Type B pancreatic cell (in vitro differentiated cells): ENCODE measurements at places on chromosomes 2 and 18. TPM values are rescaled to one million over a fixed set of nuclear protein-coding genes. Genes with fewer than 3 reads are reported as not detected.

DNA sequence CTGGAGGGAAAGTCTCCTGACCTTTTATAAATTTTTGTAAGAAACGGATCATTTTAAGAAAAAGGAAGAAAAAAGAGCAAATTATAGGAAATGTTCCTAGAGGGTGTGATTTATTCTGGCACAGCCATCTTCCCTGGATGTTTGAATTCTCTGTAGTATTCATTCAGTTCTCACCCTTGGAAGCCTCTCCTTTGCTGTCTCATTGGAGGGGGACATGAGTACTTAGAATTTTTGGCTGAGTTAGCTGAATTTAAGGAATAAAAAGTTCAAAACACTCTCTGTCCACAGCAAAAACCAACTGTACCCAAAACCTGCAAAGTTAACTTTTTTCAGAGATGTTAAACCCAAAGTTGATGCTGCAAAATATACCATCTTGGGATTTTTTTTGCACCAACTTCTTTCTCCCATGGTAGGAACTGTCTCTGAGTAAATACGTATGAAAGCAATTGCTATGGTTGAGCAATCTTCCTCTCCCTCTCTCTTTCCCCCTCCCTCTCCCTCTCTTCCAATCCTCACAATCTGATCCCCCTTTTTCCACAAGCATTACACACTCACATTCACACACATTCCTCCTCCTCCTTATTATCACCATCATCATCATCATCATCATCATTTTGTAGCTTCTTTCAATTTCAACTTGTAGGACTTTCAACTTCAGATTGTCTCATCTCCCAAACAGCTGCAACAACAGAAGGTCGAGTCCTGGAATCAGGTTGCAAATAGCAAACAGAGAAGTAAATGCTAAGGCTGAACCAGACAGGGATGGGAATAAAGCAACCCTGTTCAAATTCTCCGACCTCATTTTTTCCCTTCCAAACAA is 183.7 kb downstream of the GFPT1 start:
- H3K36me3 ChIP-seq = peaks cover 31% of the 10 kb centered on the region
- H3K27ac ChIP-seq = no peak overlapping the region
- H3K4me3 ChIP-seq = no peak overlapping the region

DNA sequence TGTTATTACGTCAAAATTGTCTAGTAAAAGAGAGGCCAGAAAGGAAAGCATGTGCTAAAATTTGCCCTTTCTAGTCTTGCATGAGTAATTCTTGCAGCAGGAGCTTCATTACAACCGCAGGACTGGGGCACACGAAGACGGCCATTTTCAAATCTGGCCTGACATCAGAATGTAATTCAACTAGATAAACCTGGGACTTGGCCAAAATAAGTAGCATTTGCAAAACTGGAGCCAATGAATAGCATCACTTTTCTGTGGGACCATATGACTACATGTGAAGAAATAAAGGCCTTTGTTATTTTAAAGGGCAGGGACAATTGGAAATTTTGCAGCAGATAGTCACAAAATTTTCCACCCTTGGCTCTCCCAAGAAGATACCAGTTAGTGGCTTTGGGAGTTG is 3.0 kb upstream of the FZD7 start:
- peaks cover 12% of the 10 kb centered on the region for H3K4me1 ChIP-seq
- H3K27ac ChIP-seq = peak overlapping the region; percentile 95
- H3K27me3 ChIP-seq = peaks cover 14% of the 10 kb centered on the region
- H3K4me3 ChIP-seq = peak overlapping the region; percentile 95
- no peaks in the 10 kb centered on the region for H3K36me3 ChIP-seq

GRCh38 chr2:73244580-73244979 is 10.5 kb downstream of the CCT7 start:
- H3K27me3 ChIP-seq = no peaks in the 10 kb centered on the region
- no peak overlapping the region for H3K4me3 ChIP-seq
- H3K36me3 ChIP-seq = peaks cover 22% of the 10 kb centered on the region
- DNase-seq = no peak
- H3K4me1 ChIP-seq = no peaks in the 10 kb centered on the region

DNA sequence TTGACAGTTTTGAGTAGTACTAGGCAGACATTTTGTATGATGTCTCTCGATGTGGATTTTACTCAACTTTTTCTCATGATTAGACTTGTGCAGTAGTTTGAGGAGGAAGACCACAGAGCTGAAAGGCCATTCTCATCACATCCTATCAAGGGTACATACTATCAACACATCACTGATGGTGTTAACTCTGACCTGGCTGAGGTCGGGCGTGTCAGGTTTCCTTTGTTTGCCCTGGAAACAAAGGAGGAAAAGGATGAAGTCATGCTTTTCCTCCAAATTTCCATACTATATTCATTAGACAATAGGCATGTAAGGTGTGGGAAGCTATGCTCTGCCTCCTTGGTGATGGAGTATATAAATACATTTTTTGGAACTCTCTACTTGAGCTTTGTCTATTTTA is 211.1 kb downstream of the DSEL start:
- no peak for DNase-seq
- no peaks in the 10 kb centered on the region for H3K4me1 ChIP-seq
- H3K36me3 ChIP-seq = no peaks in the 10 kb centered on the region
- H3K4me3 ChIP-seq = no peak overlapping the region
- H3K27me3 ChIP-seq = no peaks in the 10 kb centered on the region

- H3K4me1 ChIP-seq = peaks cover 5% of the 10 kb centered on the region
- DNase-seq = no peak
- no peak overlapping the region for H3K4me3 ChIP-seq
- H3K36me3 ChIP-seq = no peaks in the 10 kb centered on the region
- peaks cover 5% of the 10 kb centered on the region for H3K27me3 ChIP-seq
- no peak overlapping the region for H3K27ac ChIP-seq
Measured at GRCh38 chr18:33817096-33817495, 239.1 kb downstream of the ASXL3 start.

DNA sequence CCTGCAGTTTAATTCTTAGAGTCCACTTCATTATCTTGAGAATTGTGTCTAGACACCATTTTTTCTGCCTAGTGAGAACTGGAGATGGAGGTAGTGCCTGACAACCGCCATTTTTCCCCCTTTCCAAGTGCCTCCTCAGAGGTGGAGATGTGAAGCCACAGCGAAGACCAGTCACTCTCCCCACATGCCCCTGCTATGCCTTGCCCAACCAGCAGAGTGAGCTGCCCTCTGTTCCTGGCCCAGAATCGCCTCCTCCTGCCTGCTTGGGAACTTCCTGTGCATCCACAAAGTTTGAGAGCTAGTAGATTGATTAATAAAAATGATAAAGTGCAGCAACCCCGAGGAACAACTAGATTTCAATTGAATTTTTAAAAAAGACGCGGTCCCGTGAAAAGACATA is 123.3 kb downstream of the CLIP4 start:
- peaks cover 20% of the 10 kb centered on the region for H3K27me3 ChIP-seq
- no peak overlapping the region for H3K4me3 ChIP-seq
- H3K4me1 ChIP-seq = peaks cover 6% of the 10 kb centered on the region
- peaks cover 11% of the 10 kb centered on the region for H3K36me3 ChIP-seq
- H3K27ac ChIP-seq = no peak overlapping the region
- no peak for DNase-seq

GRCh38 chr2:13252615-13253014 is 535.9 kb downstream of the TRIB2 start:
- H3K36me3 ChIP-seq = no peaks in the 10 kb centered on the region
- H3K27ac ChIP-seq = no peak overlapping the region
- no peaks in the 10 kb centered on the region for H3K4me1 ChIP-seq
- no peak for DNase-seq
- no peaks in the 10 kb centered on the region for H3K27me3 ChIP-seq

GRCh38 chr2:103166456-103167324 is 404.9 kb downstream of the TMEM182 start:
- no peak overlapping the region for H3K27ac ChIP-seq
- H3K4me3 ChIP-seq = no peak overlapping the region
- no peak for DNase-seq
- H3K4me1 ChIP-seq = no peaks in the 10 kb centered on the region
- H3K36me3 ChIP-seq = no peaks in the 10 kb centered on the region

DNA sequence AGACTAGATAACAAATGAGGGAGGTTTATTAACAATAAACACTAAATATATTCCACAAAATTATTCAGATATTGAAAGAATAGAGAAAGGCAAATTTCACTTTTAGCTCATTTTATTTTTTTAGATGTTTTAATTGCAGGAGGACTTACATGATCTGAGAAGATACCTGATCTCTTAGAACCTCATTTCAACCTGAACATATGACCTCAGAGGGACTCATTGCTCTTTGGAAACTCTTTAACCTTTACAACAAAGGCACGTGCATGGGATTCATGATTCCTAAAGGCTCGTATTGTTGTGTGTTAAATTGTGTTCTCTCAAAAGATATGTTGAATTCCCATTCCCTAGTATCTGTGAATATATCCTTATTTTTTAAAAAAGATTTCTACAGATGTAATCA is 35.7 kb upstream of the ITGA4 start:
- DNase-seq = no peak
- H3K27ac ChIP-seq = no peak overlapping the region
- H3K4me1 ChIP-seq = no peaks in the 10 kb centered on the region
- no peak overlapping the region for H3K4me3 ChIP-seq
- H3K27me3 ChIP-seq = no peaks in the 10 kb centered on the region
- no peaks in the 10 kb centered on the region for H3K36me3 ChIP-seq

DNA sequence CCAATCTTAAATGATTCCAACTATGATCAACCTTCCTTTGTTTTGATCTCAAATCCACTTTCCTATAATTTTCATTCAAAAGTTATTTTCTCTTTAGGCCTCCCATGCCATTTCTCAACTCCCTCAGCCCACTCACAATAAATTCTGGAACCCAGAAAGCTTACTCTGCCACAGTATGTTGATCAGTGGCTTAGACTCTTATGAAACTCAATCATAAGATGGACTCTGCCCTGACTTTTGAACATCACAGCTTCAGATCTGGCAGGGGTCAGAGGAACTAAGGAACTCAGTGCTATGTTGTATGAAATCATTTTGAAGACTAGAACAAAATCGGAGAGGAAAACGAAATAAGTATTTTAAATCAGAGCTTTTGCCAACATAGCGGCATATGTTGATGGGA is 59.8 kb upstream of the LGALSL start:
- peaks cover 4% of the 10 kb centered on the region for H3K4me1 ChIP-seq
- H3K27ac ChIP-seq = no peak overlapping the region
- DNase-seq = no peak
- H3K4me3 ChIP-seq = no peak overlapping the region

DNA sequence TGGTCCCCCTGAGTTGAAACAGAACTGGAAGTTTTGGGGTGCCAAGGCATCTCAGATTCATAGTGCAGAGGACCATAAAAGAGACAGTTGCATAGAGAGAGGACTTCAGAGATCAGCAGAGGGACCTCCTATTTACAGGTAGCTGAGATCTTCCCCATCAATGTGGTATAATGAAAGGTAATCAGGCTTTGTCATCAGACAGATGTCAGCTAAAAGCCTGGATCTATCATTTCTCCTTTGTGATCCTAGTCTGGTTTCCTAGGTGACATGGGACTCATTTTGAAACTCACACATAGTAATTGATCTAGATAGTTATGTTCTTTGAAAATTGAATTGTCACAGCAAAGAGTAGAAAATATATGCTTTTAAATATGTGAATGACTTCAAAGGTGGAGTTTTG is 443.5 kb upstream of the MAP2 start:
- DNase-seq = no peak
- no peak overlapping the region for H3K4me3 ChIP-seq
- no peaks in the 10 kb centered on the region for H3K36me3 ChIP-seq
- H3K4me1 ChIP-seq = peaks cover 4% of the 10 kb centered on the region
- no peak overlapping the region for H3K27ac ChIP-seq

DNA sequence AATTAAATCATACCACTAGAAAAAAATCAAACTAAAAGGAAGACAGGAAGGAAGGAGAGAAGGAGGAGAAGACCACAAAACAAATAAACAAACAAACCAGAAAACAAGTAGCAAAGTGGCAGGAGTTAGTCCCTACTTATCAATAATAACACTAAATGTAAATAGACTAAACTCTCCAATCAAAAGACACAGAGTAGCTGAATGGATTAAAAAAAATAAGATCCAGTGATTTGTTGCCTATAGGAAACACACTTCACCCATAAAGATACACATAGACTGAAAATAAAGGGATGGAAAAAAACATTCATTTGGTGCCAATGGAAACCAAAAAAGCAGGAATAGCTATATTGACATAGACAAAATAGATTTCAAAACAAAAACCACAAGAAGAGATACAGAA is 23.4 kb upstream of the BAZ2B start:
- H3K4me1 ChIP-seq = peaks cover 3% of the 10 kb centered on the region
- no peak for DNase-seq
- H3K27ac ChIP-seq = no peak overlapping the region
- no peak overlapping the region for H3K4me3 ChIP-seq
- no peaks in the 10 kb centered on the region for H3K36me3 ChIP-seq

DNA sequence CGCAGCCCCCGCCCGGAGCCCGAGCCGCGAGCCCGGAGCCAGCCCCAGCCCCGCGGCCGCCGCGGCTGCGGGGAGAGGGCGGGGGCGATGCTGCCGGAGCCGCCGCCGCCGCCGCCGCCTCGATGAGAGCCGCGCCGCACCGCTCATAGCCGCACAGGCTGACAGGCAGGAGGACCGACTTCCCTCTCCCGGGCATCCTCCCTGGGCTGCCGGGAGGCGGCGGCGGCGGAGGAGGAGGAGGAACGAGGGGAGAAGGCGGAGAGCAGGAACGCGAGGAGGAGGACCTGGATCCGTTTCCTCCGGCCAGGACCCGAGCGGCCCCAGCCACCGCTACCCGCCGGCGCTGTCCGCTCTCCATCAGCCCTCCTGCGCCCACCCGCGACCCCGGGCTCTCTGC is 370 bp downstream of the KLHL29 start:
- H3K27ac ChIP-seq = no peak overlapping the region
- H3K4me3 ChIP-seq = peak overlapping the region; percentile 52
- H3K4me1 ChIP-seq = peaks cover 29% of the 10 kb centered on the region
- DNase-seq = no peak

GRCh38 chr18:8290435-8290834 is 318.8 kb upstream of the RAB12 start:
- DNase-seq = no peak
- H3K27ac ChIP-seq = no peak overlapping the region
- H3K36me3 ChIP-seq = no peaks in the 10 kb centered on the region
- H3K27me3 ChIP-seq = peaks cover 5% of the 10 kb centered on the region
- H3K4me3 ChIP-seq = no peak overlapping the region

DNA sequence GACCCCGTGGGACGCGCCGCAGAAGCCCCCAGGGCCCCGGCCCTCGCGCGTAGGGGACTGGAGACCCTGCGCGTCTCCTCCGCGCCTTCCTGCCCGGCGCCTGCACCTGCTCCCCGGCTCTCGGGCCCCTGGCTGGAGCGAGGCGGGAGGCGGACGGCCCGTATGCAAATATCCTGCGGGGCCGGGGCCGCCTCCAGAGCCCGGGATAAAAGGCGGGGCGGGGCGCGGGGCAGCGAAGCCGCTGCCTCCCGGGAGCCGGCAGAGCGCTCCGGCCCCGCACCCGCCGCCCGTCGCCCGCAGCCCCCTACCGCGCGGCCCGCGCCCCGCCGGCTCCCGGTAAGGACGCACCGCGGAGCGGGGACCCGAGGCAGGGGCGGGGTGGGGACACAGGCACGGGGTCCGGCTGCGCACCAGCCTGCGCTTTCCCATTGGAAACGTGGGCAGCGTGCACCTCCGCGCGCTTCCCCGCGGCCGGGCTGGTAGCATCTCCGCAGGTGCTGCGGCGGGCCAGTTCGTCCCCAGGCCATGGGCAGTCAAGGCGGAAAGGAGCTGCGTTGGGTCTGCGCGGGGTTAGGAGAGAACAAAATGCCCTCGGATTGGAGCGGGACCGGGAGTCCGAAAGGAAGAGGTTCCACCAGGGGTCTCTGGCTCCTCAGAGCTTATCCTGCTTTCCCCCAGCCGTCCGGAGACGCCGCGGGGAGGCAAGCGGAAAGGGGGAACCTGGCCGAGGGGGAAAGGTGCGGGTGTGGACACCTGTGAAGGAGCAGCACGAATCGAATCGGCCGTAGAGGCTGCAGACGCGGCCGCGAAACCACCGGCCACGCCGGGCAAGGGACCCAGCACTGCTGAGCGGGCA is at the start of gene ATP6V1C2:
Gene ATP6V1C2 (plus strand): TSS at position 235 of the 856 bp plus-strand sequence. CDS start 1,220 bp downstream, outside the sequence.
- peaks cover 90% of the 10 kb centered on the region for H3K27me3 ChIP-seq
- H3K36me3 ChIP-seq = no peaks in the 10 kb centered on the region

Gene BOLL
- not detected in 2 replicates for total RNA-seq
